ENCODE measurements at places on chromosomes 7 and 10.

GRCh38 chr7:115941703-115942268 is 88.8 kb downstream of the TFEC start:
- DNase-seq: no peak

DNA sequence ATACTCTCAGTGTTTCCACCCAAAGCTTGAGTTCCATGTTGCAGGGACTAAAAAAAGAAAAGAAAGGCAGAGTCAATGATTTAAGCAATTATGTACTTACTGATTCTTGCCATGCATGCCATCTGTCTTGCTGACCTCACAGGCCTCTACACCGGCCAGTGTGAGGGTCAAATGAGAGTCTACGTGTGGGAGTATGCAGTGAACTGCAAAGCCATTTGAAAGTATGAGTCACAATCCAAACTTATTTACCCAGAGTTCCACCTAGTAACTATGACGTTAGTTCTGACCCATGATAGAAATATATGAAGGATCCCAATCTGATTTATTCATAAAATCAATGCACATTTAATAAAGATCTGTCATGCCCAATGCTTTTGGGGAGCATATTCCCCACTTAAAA is 26.5 kb downstream of the PDE1C start:
- DNase-seq: peak; percentile 8

- no peak for DNase-seq
Measured at GRCh38 chr7:137418841-137419240, 75.3 kb upstream of the PTN start.

DNA sequence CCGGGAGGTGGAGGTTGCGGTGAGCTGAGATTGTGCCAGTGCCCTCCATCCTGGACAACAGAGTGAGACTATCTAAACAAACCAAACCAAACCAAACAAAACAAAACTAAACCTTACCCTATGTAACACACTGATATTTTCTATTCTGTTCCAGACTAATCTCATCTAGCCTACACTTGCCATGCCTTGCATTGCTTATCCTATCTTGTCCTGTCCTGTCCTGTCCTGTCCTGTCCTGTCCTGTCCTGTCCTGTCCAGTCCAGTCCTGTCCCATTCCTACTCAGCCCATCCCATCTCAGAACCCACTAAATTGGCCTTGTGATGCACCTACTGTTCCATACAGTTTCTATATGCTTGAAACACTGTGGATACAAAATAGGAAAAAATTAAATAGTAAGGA is 64.7 kb upstream of the HDAC9 start:
- no peak for DNase-seq

DNA sequence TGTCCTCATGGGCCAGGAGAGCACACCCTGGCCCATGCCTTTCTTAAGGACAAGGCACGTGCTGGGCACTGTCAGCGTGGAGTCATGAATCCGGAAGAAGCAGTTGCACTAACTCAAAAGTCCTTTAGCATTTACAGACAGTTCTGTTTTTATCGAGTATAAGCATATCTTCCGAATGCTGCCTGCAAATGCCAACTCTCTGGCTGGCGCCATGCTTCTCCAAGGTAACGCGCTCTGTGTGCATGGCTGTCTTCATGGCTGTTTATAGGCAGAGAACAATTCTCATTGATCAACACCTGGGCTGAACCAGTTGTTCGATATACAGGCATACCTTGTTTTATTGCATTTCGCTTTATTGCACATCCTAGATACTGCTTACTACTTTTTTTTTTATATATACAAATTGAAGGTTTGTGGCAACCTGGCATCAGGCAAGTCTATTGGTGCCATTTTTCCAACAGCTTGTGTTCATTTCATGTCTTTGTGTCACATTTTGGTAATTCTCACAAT is 28.0 kb upstream of the ZNRF2 start:
- no peak for DNase-seq

DNA sequence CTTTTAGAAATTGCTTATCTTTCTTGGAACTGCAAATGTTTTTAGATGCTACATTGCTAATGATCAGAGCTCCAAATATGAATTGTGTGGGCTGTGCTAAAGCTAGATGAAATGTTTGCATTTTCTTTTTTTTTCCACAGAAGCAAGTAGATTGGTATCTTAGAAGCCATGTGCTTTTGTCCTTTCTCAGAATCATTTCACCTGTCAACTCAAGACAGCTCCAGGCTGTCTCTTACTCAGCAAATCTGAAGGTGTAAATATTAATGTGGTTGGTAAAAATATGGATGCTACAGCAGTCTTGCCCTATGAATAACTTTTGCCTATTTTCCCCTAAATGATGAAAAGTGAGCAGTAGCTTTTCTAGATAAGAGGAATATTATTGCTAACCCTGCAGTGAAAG is 41.2 kb downstream of the AP3M1 start:
- DNase-seq: no peak

DNA sequence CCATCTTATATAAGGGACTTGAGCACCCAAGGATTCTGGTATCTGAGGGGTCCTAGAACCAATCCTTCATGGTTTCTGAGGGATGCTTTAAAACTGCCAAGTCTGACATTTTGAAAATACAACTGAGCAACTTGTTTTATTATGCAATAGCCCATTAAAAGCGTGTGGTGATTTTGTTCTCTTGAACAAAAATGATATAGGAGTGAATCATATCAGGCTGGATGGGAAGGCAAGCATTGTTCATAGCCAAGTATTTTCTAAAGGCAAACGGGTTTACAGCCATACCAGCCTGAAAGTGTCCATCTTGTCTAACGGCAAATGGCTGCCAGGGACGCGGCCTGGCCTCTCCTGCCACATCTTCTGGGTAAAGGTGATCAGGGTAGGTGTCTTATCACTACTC is 23.4 kb downstream of the RPP38 start:
- DNase-seq: no peak

DNA sequence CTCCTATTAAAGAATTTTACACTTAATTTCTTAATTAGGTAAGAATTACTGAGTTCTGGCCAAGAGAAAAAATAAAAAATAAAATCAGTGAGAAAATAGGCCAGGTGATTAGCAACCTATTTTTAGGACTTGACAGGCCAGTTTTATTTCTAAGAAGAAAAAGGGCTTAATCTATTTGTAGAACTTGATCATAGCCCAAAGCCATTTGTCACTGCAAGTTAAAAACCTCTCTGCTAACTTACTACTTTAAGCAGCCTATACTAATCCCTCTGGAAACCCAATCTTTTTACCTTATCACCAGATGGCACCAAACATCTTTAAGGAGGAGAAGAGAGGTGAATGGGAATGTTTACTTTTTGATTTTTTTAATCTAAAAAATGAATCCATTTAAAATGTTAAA is 222.1 kb upstream of the RHOBTB1 start:
- DNase-seq: no peak

DNA sequence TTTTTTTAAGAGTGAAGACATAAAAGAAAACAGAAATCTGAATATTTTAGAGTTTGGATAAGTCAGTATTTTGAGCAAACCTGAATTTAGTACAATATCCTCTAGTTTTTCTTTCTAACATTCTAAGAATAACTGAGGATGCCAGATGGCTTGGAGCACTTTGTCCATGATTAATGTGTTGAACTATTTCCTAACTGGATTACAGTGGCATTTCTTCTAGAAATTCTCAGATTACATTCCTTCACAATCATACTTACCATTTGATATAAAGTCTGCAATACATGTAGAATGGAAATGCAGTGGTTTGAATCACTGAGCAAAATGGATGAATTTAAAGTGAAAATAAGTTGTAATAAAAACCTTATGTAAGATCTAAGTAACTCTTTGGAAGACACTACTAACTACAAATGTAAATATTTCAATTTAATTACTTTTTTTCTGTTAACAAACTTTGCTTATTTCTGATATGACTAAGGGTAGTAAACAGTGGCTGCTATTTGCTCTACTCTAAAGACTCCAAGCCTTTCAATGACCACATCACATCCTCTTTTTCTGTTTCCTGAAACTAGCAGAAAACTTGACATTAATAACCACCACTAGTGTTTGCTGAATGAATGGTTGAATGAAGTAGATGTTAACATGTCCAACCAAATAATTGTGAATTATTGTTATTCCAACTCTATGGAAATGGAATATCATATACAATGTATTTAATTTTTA is 102.8 kb downstream of the PRKG1 start:
- DNase-seq: no peak

DNA sequence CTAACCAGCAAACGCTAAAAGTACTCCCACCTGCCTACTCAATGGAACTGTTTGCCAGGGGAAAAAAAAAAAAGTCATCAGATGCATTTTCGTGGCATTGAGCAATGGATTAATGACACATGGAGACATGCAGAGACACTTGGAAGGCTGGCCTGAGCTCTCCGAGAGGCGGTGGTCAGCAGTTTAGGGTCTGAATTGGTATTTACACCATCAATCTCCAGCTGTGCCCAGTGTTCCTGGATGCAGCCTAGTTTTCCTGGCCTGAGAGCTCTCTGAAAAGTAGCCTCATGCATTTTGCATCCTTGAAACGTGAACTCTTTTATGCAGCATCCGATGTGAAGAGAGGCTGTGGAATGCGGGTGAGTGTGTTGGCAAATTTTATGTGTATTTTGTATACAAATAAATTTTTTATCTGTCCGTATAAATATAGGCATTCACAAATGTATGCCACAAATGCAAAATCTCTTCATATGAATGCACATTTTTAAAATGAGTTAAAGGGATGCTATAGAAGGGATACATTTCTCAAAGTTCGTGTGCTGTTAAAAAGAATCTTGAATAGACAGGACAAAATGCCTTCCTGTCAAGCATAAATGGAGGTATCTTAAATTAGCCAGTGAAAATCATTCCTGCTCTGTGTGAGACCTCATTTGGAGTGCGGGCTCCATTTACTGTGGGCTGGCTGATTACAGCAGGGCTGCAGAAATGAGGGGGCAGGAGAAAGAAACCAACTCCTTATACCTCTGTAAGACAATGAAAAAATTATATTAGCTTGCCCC is 137.7 kb upstream of the PFKP start:
- no peak for DNase-seq

DNA sequence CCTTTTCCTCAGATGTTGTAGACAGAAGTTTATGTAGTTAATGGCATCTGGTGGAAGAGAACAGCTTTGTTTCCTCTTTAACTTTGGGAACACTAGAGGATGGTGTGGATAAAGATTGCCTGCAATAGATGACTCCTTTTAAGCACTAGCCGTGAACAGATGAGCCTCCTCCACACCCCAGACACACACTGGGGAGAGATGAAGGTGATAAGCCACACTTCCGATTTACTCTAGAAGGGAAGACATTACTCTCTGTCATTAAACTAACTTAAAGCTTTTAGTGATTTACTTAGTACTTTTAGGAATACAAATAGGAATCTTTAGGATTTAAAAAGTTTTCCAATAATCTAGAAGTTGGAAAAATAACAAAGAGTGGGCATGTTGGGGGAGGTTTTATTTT is 6.8 kb downstream of the HSPA14 start:
- no peak for DNase-seq

DNA sequence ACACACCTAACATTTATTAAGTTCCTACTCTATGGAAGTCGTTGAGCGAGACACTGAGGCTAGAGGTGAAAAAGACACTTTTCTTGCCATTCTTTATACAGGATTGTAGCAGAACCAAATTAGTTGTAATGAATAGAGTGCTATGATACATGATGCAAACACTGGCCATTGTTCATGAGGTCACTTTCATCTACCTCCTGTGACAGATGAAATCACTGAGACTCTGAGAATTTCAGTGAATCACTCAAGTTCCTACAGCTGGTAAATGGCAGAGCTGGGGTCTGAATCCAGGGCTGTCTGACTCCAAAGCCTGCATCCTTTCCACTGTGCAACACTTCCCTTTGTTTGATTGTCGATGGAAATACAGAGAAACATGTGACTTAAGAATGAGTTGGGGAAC is 657.6 kb downstream of the LRMDA start:
- no peak for DNase-seq

- DNase-seq: no peak
Measured at GRCh38 chr7:151060416-151061212, 1.2 kb downstream of the SLC4A2 start.

GRCh38 chr7:108014747-108015682 is 12.1 kb upstream of the LAMB1 start:
- DNase-seq: no peak

GRCh38 chr7:101156866-101157589 is 2.8 kb downstream of the AP1S1 start:
- DNase-seq: no peak

DNA sequence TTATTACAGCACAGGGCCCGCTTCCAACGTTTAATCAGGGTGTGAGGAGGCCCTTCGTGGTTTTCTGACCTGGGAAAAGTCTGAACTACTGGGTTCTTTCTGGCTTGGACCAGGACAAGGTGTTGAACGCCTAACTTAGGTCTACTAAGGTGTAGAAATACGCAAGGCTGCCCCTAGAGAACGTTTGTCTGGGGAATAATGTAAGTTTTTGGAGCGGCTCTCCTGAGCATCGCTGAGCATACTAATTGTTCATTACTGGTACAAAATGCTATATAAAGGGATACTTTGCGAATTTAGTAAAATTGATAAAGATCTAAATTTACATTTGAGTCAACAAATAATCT is 32.4 kb upstream of the TOMM7 start:
- no peak for DNase-seq

- DNase-seq: no peak
Measured at GRCh38 chr7:67786021-67786420, 789.4 kb downstream of the TYW1 start.

GRCh38 chr7:105621176-105621575 is 39.9 kb upstream of the EFCAB10 start:
- DNase-seq: no peak

GRCh38 chr10:106515206-106515790 is 649.2 kb downstream of the SORCS1 start:
- DNase-seq: no peak

DNA sequence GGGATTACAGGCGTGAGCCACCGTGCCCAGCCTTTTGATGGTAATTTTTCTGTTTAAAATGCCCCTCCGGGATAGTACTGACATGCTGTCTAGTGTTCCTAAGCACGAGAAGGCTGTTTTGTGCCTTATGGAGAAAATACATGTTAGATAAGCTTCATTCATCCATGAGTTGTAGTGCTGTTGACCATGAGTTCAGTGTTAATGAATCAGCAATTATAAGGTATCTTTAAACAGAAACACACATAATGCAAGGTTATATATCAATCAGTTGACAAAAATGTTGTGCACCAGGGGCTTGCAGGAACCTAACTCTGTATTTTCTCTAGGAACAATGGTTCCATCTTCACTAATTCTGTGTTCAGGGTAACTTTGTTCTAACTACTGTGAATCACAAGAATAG is 30.8 kb upstream of the HECW1 start:
- no peak for DNase-seq

DNA sequence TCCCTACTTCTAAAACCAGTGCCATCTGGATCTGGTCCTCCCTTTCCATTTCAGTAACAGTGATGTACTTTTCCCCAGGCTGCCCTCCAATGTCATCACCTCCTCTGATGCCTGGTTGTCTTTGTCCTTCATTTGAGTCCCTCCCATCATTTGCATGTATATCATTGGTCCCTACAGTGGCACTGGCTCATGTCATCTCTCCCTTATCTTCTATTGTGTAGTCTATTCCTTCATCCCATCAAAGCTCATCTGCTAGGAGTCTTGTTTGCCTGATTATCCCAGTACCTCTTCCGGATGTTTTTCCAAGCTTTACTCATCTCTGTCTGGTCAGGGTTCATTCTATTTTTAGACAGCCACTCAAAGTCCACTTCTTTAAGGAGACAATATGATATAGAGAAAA is 292.9 kb upstream of the BMPER start:
- no peak for DNase-seq

- DNase-seq: no peak
Measured at GRCh38 chr7:133481676-133482075, 228.8 kb downstream of the EXOC4 start.
